MG63 (cell line): ENCODE measurements at places on chromosomes 3 and 15. TPM values are rescaled to one million over a fixed set of nuclear protein-coding genes. Genes with fewer than 3 reads are reported as not detected.

The CSPG4 gene
- 13.4 and 19.6 TPM in 2 replicates for total RNA-seq

The UPK1B gene
- total RNA-seq, result not detected in 2 replicates

The EXOG gene
- total RNA-seq, result 4.7 and 5.0 TPM in 2 replicates

The DUOX1 gene
- not detected in 2 replicates for total RNA-seq

The SAMD7 gene
- total RNA-seq, result not detected in 2 replicates

The CPN2 gene
- not detected in 2 replicates for total RNA-seq

The GPR160 gene
- 1.3 and 4.3 TPM in 2 replicates for total RNA-seq

The CASR gene
- not detected in 2 replicates for total RNA-seq

The THAP10 gene
- total RNA-seq, result 5.6 and 8.9 TPM in 2 replicates

The CCR8 gene
- not detected in 2 replicates for total RNA-seq

The ANAPC13 gene
- 121 and 169 TPM in 2 replicates for total RNA-seq

The FBN1 gene
- 174 and 179 TPM in 2 replicates for total RNA-seq

DNA sequence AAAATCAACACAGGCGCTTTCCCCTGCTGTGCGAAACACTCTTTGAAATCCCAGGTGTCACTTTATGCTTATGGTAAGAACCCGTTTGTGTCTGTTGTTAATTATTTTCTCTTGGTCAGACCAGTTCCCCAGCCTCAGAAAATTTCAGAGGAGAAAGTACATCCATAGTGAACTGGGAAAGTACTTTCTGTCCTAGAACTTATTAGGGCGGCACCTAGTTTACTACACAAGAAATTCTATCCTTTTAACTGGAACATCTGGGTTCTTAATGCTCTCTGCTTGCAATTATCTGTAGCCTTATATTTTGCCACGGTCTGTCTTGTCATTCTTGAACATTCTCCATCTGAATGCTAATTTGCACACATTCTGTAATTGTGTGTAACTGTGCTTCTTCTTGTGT, 215.0 kb downstream of the PTPRG start:
- DNase-seq, result no peak

DNA sequence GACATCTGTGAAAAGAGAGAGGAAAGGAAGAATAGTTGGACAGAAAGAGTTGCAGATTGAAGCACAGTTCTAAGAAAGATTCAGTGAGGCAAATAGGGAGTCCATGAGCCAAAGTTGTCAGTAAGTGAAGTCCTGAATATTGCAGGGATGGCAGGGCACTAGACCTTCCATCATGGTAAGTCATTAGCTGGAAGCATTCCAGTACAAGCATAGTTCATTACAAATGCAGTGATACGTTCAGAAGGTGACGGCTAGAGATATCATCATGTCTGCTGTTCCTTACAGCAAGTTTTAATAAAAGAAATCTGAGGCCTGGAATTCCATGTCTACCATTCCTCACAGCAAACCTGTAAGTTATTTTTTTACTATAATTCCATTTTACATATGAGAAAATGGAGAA, 720.1 kb downstream of the GBE1 start:
- DNase-seq, result no peak

GRCh38 chr15:52802110-52802509, 12.0 kb upstream of the ONECUT1 start:
- no peak for DNase-seq

GRCh38 chr15:87938031-87938430, 318.5 kb downstream of the NTRK3 start:
- DNase-seq, result no peak

GRCh38 chr3:62439176-62439813, 65.9 kb upstream of the FEZF2 start:
- DNase-seq, result no peak

- DNase-seq, result no peak
Observed at GRCh38 chr15:50183112-50183794, 1.3 kb downstream of the SLC27A2 start.

DNA sequence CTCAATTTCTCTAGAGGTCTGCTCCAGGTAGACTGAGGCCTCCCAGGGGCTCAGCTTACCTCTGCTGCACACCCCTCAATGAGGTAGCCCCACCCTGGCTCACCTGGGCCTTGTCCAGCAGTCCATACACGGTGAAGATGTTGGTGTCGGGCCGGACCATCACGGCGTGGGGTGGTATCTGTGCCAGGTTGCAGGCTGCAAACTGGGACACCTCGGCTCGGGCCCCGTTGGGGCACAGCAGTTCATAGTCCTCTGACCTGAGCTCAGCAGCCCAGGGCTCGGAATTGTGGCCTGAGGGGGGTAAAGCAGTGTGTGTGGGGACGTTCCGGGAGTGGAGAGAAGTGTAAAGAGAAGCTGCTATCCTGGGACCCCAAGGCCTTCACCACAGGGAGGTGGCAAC, 23.2 kb downstream of the MELTF start:
- DNase-seq, result no peak

DNA sequence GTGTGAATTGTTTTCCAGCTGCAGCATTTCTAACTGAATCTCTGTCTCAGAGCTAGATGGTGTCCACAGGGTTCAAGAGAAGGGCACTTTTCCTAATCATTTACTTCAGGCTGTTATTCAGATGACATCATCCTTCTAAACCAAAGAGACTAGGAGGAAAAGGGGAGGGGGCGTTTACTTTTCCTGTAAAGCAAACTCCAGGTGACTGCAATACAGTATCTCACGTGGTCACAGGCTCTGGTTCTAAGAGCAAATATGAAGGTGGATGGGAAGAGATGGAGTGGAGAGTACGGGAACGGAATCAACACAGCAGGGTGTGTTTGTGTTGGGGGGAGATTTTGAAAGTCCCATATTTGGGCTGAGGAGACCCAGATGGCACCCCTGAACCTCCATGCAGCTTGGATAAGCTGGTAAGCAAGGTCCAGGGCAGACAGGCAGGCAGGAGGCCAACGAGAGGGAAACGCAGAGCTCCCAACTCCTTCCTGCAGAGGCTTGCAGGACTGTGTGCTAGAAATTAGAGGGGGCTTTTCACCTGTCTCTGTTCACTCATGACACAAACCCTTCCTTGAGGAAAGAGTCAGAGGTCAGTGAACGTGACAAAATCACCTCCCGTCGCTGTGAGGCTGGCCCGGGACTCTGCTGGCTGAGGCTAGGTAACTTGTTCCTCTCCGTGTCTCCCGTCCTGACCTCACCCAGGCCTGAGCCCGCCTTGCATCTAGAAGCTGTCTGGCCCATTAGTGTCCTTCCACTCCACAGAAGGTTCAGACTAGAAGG, 151.2 kb downstream of the OPA1 start:
- no peak for DNase-seq

GRCh38 chr3:195015021-195015420, 255.9 kb downstream of the XXYLT1 start:
- peak; percentile 36 for DNase-seq

DNA sequence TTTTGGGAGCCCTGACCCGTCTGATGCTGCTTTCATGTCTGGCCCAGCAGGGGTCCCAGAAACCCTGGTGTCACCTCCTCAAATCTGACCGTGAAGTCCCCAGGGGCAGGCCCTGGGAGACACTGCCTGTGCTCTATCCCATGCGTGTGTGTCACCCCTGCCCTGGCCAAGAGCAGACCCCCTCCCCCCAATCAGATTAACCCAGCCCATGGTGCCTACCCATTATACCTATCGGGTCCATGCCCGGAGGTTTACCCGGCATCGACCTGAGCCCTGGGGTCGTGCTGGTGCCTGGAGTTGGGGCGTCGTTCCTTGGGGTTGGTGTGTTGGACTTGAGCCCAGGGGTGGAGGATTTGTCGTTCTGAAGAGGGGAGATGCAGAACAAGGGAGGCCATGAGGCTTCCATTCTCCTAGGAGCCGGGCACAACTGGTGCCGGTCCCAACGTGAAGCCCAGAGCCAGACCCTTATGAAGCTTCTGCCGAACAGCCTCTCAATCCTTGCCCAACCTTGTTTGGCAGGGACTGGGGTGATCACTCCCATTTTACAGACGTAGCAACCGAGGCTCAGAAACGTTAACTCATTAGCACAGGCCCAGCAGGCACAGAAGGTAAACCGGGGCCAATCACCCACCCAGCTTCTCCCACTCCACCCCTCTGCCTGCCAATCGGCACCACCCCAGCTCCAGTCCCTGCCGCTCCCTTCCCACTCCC, 39.6 kb downstream of the TLE3 start:
- no peak for DNase-seq

- no peak for DNase-seq
Observed at GRCh38 chr3:137300703-137301102, 342.9 kb downstream of the IL20RB start.

DNA sequence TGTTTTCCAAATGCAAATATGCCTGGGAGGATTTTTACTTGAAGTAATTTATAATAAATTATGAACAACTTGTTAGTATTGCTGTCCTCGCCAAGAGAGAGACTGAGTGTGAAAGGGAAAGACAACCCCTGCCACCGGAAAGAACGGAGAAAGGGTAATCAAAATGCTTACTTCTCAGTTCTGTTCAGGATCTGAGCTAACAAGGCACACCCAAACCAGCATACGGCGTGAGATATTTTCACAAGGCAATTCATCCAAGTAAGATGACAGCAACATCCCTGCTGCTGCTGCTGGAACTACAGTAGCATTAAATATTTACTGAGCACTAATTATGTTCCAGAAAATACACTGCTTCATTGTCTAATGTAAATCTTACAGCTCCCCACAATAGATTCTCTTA, 96.1 kb downstream of the KBTBD8 start:
- no peak for DNase-seq

GRCh38 chr3:178182337-178182779, 353.9 kb upstream of the KCNMB2 start:
- no peak for DNase-seq

DNA sequence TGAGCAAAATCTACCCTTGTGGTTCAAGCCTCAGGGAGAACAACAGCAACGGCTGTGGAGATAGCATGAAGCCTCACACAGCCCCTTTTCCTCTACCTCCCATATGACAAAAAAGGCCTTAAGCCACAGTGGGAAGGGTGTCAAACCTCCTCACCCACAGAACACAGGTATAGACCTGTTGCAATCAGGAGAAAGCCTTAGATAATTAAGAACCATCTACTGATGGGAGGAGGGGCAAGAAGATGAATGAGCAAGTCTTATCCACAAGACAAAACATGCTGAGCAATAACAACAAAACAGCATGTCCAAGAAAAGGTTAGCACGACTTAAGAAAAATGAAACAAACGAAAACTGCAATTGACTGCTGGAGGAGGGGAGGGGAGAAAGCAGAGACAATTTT, 272.9 kb upstream of the BCHE start:
- DNase-seq, result no peak

DNA sequence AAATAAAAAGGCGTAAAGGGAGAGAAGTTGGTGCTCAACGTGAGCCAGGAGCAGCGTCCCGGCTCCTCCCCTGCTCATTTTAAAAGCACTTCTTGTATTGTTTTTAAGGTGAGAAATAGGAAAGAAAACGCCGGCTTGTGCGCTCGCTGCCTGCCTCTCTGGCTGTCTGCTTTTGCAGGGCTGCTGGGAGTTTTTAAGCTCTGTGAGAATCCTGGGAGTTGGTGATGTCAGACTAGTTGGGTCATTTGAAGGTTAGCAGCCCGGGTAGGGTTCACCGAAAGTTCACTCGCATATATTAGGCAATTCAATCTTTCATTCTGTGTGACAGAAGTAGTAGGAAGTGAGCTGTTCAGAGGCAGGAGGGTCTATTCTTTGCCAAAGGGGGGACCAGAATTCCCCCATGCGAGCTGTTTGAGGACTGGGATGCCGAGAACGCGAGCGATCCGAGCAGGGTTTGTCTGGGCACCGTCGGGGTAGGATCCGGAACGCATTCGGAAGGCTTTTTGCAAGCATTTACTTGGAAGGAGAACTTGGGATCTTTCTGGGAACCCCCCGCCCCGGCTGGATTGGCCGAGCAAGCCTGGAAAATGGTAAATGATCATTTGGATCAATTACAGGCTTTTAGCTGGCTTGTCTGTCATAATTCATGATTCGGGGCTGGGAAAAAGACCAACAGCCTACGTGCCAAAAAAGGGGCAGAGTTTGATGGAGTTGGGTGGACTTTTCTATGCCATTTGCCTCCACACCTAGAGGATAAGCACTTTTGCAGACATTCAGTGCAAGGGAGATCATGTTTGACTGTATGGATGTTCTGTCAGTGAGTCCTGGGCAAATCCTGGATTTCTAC, at the start of gene RARB:
Gene RARB, plus strand, starts transcription at position 322 of the 847 bp plus-strand sequence. Its CDS starts 469 bp downstream, at position 791.
- peak; percentile 56 for DNase-seq

- DNase-seq, result peak; percentile 95
Observed at GRCh38 chr15:73991260-73991659, 835 bp downstream of the STOML1 start.

GRCh38 chr3:161647936-161648470, 151.4 kb downstream of the OTOL1 start:
- no peak for DNase-seq

DNA sequence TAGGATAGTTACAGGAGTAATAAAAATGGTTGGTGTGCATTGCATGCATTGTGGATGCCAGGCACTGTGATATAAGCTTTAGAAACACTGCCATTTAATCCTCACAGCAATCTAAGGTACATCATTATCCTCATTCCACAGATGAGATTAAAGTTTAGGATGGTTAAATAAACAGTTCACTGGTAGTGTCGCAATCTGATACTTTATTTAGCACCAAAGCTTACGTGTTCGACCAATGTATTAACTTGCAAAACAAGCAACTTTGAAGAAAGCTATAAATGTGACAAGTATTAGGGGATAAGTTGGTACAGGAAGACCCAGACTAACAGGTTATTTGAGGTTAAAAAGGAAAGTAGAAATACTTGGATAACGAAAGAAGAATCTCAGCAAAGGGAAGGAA, 150.5 kb upstream of the ZNF385D start:
- no peak for DNase-seq

DNA sequence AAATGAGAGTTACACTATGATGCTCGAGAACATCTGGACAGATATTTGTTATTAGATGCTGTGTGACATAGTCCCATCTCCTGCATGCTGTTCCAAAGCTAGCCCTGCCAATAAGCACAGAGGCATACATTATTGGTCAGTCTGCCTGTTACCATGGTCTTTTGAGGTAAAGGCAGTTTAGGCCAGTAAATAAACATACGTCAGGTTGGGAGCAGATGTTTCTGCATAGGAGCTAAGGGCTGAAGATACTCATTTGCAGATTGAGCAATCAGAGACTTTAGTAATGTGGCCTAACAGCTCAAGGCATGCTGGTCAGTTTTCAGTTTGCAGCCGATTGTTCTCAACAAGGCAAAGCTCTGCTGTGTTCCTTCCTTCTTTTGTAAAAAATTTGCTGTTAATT, 192.9 kb downstream of the ADAMTSL3 start:
- peak; percentile 5 for DNase-seq

DNA sequence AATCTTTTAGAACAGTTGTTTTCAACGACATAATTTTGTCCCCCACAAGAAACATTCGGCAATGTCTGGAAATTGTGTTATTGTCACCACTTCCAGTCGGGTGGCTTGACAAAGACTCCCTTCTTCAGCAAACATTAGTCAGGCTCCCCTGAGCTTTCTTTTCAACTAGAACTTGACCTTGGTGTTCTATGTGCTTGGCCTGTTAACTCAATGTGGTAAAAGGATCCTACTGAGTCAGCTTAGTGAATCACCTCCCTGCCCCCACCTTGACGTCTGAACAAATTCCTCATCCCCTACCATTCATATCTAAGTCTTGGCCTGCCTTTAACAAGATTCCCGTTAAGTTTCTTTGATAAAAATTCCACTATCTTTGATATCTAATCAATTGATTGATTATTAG, 465.0 kb upstream of the ROBO1 start:
- DNase-seq, result peak; percentile 12
